Motor neuron (in vitro differentiated cells): ENCODE measurements at places on chromosomes 7 and 10. TPM values are rescaled to one million over a fixed set of nuclear protein-coding genes. Genes with fewer than 3 reads are reported as not detected.

CALN1 gene
- 0.32 and 0.38 TPM in 2 replicates for total RNA-seq

MBL2 gene
- not detected in 2 replicates for total RNA-seq

DNA sequence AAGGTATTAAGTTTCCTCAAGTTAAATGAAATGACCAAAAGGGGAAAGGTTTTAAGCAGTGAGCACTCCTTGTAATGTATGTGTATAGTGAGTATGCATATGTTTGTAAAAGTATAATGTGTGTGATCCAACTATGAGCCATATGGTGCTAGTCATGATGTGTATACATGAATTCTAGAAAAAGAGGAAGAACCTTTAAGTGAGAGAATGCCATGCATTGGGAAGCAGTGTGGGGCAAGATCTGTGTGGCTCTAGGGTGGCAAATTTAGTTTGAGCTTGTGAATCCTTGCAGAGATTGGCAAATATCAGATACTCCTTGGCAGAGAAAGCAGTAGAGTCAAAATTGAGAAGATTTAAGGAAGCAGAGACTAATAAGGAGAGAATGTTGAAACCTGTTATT is 435.0 kb downstream of the AUTS2 start:
- no peak for ATAC-seq

- ATAC-seq, result no peak
Observed at GRCh38 chr10:35341521-35341920, 5.2 kb downstream of the CCNY start.

DNA sequence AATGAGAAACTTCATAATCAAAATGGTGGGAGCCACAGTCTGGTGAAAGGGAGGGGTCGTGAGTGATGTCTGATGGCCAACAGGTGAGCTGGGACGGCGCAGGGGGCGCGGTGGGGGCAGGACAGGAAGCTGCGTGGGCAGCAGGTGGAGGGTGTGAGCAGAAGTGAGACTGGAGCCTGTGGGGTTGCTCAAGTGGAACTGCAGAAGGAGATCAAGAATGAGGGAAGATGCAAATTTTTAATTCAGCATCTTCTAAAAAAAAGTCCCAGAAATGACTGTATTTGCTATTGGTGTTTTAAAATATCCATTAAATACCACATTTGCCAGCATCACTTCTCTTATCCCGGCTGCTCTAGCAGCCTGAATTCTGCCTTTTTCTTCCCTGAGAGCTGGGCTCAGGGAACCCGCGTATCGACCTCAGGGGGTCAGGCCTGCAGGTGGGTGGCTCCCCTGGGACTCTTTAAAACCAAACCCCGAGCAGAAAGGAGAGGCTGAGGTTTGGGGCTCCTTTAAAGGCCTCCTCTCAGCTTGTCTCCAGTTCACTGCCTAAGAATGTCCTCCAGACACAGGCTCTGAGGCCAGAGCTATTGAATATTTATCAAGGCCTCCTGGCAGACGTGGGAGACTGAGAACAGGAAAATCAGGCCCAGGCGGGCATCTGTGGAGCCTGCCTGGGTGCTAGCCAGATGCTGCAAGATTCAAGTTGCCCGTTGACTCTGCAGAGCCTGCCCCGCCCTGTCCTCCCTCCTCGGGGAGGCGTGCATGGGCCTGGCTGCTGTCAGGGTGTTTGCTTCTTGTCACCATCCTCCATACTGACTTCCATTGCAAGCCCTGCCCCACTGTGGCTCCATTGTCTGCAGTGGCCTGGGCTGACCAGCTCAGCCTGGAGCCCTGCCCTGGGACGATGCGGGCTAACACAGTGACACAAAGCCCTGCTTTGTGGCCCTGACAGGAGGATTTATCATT is 53.9 kb downstream of the SYPL1 start:
- ATAC-seq, result peak; percentile 75

- ATAC-seq, result no peak
Observed at GRCh38 chr7:111864291-111864976, 302.1 kb upstream of the IMMP2L start.
